ENCODE measurements at places on chromosomes 16 and 17.

GRCh38 chr16:65663774-65664173, 541.9 kb upstream of the CDH11 start:
- no peak for DNase-seq

- DNase-seq, result no peak
These were observed 48.4 kb downstream of the MPRIP start for GRCh38 chr17:17090642-17091103.

DNA sequence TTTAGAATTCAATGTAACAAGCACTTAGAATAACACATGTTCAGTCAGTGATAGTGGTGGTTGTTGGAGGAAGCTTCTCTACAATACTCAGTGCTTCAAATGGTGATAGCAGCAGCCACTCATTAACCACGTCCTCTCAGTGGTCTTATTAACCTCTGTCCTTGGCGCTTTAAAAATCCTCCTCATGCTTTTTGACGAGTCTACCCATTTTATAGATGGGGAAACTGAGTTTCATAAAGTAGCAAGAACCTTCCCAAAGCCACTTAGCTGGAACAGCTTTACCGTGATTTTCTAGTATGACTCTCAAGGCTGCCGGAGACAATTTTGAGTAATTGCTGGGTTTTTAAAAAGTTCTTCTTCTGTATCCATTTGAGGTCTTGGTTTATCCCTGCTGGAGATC, 47.4 kb downstream of the PLCG2 start:
- no peak for DNase-seq

GRCh38 chr17:3954976-3955672, 9.1 kb downstream of the ATP2A3 start:
- no peak for DNase-seq

- DNase-seq, result no peak
These were observed 4.4 kb downstream of the PRSS36 start for GRCh38 chr16:31145398-31145990.

- no peak for DNase-seq
These were observed 8.7 kb downstream of the NUP88 start for GRCh38 chr17:5410594-5411272.

DNA sequence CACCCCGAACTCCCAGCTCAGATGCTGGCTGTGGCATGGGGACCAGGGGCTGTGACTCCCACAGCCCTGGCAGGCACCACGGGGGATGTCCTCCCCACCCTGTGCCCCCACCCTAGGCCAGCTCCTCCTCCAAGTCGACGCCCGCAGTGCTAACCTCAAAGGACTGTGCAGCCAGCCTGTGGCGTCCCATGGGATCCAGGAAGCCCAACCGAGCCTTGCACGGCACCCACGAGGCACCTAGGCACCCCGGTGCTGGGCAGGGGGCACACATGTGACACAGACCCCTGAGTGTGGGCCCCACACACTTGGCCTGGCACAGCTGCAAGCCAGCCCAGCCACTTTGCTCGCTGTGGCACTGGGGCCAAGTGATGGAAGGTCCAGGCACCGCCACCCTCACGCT, 3.9 kb downstream of the GCGR start:
- DNase-seq, result no peak

DNA sequence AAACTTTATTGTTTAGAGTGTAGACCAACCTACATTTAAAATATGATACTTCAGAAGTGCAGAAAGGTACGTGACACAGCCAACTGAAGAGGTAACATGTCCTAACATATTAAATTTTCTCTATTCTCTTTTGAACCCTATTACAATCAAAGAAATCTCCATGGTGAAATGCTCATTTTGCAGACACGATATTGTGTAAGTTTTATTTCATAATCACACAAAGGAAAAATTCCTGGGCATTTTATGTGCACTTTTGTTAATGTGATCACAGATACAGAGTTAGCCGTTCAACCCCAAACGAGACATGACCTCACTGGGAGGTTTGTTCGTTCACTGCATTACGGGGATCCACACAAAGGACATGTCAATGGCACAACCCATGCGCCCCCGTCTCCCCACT, 21.8 kb downstream of the KCNJ16 start:
- no peak for DNase-seq

GRCh38 chr17:45123930-45124796, 8.2 kb downstream of the PLCD3 start:
- DNase-seq, result no peak

GRCh38 chr16:12728469-12728868, 75.2 kb downstream of the CPPED1 start:
- no peak for DNase-seq

DNA sequence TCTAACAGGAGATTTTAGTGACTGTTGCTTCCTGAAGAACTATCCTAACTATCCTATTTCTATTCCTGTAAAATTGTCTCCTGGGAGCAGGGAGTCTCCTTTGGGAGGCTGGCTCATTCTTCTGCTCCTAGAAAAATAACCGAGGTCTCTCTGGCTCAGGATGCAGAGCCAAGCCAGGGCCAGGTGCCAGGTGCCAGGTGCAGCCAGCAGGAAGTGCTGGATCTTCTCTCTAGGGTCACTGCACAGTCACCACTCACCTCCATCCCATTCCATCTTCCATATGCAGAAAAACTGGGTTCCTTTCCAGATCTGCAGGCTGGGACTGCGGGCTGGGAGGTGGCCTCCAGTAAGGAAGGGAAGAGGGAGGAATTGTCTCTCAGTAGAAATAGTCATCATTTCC, 3.8 kb upstream of the TMC7 start:
- no peak for DNase-seq

DNA sequence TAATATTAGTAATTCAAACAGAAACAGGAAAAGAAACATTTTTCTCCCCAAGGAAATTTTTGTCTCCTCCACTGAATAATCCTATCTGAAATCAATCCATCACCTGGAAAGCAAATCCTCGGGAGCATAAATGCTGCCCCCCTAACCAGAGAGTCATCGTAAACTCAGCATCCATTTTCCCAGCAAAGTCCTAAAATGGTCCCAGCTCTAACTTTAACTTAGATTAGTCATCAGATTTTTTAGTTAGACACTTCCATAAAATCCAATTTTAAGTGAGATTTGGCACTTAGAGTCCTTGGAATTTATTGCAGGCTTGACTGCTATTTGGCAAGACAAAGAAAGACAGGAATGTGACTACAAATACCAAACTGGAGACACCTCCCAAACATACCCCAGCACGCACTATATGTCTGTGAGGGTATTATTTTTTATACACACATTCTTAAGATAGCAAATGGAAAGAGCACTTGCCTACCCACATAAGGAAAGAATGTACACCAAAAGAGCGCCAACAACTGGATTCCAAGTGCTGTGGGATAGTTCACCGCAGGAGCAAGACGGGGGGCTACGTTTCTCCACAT, 15.4 kb downstream of the SCO1 start:
- no peak for DNase-seq

GRCh38 chr17:40069751-40070708, 7.3 kb downstream of the THRA start:
- no peak for DNase-seq

DNA sequence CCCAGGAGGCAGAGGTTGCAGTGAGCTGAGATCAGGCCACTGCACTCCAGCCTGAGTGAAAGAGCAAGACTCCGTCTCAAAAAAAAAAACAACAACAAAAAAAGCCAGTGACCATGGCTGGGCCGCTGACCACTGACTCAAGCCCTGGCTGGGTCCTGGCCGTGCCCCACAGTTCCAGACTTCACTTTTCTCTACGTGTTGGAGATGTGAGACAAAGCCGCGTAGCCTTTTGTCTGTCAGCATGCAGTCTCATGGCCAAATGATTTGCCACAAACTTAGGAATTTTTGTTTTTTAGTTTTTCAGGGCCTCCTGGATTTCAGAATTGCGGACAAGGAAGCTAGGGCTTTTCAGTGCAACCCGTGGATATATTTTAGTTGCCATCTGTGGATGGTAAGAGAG, 89.3 kb upstream of the CIBAR2 start:
- no peak for DNase-seq

GRCh38 chr17:34653511-34653910, 74.1 kb downstream of the TMEM132E start:
- DNase-seq, result no peak

GRCh38 chr16:48622456-48623303, 12.7 kb upstream of the N4BP1 start:
- DNase-seq, result no peak

DNA sequence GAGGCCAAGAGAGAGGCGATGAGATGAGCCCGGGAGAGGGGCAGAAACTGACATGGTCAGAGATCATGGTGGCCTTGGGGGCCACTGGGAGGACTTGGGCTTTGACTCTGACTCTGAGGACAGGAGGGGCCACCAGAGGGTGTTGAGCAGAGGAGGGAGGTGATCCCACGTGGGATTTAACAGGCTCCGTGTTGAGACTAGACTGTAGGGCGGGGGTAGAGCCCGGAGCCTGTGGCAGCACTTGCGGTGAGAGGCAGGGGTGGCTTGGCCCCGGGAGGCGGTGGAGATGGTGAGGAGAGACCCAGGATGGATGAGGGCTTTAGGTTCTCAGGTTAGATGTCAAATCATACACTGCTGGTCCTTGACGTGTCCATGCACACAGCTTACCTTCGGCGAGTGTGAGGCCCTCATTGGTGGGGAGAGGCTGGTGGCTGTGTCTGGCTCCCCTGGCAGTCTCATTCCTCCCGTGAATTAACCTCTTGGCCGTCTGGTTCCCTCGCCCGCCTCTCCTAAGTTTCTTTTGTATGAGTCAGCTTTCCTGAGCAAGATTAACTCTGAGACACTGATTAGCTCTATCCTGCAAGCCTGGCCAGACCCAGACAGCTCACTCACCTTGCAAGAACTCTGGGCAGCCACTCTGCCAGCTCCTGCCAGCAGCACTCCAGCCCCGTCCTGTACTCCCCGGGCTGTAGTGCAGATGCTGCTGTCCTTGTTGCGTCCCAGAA, 39.7 kb downstream of the VPS35L start:
- DNase-seq, result no peak

- DNase-seq, result no peak
These were observed 36.9 kb downstream of the TBX4 start for GRCh38 chr17:61488878-61489718.

- DNase-seq, result no peak
These were observed 610 bp downstream of the DOC2A start for GRCh38 chr16:30009990-30010843.

DNA sequence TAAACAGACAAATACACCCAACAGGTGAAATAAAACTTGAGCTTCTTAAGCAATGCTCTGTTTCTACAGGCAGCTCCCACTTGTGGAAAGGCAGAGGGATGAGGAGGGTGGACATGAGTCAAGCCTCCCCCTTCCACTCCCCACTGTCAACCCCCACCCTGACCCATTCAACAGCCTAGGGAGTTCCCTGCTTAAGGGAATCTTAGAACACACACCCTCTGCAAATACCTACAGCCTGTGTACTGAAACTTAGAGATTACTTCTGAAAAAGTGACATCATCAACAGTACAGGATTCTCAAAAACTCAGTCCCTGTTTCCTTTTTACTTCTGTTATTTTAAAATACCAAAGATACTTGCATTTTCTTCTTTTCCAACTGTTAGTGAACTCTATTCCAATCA, 345.4 kb downstream of the SOX9 start:
- DNase-seq, result no peak

GRCh38 chr16:75083813-75084212, 32.8 kb downstream of the LDHD start:
- no peak for DNase-seq

- DNase-seq, result no peak
These were observed 69.1 kb downstream of the RPA1 start for GRCh38 chr17:1898872-1899271.
